ENCODE measurements at places on chromosomes 16 and 17. TPM values are rescaled to one million over a fixed set of nuclear protein-coding genes. Genes with fewer than 3 reads are reported as not detected.

The PLEKHG4 gene
- 24.6 TPM for total RNA-seq

The DUS1L gene
- 131 TPM for total RNA-seq

DNA sequence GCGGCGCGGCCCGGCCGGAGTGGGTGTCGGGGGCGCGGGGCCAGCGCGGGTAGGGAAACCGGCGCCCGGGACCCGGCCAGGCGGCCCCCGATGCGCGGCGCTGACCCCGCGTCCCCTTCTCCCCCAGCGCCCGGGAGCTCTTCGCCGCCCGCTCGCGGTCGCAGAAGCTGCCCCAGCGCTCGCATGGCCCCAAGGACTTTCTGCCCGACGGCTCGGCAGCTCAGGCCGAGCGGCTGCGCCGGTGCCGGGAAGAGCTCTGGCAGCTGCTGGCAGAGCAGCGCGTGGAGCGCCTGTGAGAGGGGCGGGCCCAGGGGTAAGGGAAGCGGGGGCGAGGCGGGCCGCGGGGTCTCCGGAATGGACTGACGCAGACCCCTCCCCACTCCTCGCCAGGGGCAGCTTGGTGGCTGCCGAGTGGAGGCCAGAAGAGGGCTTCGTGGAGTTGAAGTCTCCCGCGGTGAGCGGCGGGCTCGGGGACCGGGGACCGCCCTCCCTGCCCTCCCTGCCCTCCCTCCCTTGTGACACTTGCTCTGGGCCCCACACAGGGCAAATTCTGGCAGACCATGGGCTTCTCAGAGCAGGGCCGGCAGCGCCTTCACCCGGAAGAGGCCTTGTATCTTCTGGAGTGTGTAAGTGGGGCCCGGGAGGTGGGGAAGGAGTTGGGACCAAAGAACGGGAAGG lies 430 bp downstream of the TSEN54 start:
- H3K4me1 ChIP-seq, result peaks cover 17% of the 10 kb centered on the region
- peak overlapping the region; percentile 42 for H3K27ac ChIP-seq
- H3K4me3 ChIP-seq, result peak overlapping the region; percentile 86
- H3K27me3 ChIP-seq, result peaks cover 4% of the 10 kb centered on the region
- peak; percentile 52 for DNase-seq

DNA sequence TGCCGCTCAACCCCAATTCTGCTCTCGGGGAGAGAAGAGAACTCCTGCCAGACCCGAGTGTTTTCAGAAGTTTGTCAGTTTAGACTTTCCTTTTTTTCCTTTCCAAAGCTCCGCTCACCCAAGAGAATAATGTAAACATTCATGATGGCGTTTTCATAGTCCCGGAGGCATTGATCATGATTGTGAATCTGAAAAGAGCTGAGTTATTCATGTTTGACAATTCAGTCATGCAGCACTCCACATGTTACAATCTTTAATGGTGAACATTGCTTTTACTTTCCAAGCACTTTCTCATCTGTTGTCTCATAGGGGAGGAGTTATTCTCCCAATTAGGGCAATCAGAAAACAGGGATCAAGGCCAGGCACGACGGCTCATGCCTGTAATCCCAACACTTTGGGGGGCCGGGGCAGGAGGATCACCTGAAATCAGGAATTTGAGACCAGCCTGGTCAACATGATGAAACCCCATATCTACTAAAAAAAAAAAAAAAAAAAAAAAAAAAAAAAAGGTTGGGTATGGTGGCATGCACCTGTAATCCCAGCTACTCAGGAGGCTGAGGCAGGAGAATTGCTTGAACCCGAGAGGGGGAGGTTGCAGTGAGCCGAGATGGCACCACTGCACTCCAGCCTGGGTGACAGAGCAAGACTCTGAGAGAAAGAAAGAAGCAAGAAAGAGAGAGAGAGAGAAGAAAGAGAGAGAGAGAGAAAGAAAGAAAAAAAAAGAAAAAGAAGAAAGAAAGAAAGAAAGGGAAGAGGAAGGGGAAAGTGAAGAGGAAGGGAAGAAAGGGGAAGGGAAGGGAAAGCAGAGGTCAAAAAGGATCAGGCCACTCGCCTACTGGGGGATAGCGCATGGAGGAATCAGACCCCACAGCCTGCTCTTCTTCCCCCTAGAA lies 70.0 kb upstream of the TNRC6C start:
- peaks cover 36% of the 10 kb centered on the region for H3K4me1 ChIP-seq
- H3K27me3 ChIP-seq, result peaks cover 3% of the 10 kb centered on the region
- no peaks in the 10 kb centered on the region for H3K36me3 ChIP-seq
- DNase-seq, result no peak

DNA sequence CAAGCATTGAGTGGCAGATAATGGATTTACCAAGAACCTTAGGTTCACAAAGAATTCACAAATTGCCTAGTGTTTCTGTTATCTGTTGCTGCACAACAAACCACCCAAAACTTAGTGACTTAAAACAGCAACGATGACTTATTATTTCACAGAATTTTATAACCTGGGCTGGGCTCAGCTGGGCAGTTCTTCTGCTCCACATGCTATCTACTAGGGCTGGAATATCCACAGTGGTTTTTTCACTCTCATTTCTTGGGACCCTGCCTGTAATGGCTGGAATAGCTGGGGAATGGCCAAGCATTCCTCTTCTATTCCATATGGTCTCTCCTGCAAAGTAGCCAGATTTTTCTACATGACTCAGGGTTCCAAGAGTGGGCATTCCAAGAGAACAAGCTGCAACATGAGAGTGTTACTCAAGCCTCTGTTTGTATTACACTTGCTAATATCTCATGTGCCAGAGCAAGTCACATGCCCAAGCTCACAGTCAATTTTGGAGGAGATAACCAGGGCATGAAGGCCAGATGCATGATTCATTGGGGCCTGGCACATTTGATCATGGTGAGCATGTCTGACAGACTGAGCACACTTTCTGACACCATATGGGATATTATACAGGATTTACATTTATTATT lies 4.9 kb upstream of the PSMD7 start:
- DNase-seq, result no peak
- H3K4me1 ChIP-seq, result peaks cover 13% of the 10 kb centered on the region
- no peak overlapping the region for H3K4me3 ChIP-seq
- no peak overlapping the region for H3K27ac ChIP-seq
- peaks cover 14% of the 10 kb centered on the region for H3K36me3 ChIP-seq
- no peaks in the 10 kb centered on the region for H3K27me3 ChIP-seq

- no peaks in the 10 kb centered on the region for H3K4me1 ChIP-seq
- no peaks in the 10 kb centered on the region for H3K36me3 ChIP-seq
- DNase-seq, result no peak
- H3K27ac ChIP-seq, result no peak overlapping the region
- no peak overlapping the region for H3K4me3 ChIP-seq
These were observed 127.2 kb upstream of the RCVRN start for GRCh38 chr17:10032118-10032852.

- DNase-seq, result no peak
- no peak overlapping the region for H3K4me3 ChIP-seq
- no peak overlapping the region for H3K27ac ChIP-seq
- peaks cover 49% of the 10 kb centered on the region for H3K36me3 ChIP-seq
- H3K27me3 ChIP-seq, result no peaks in the 10 kb centered on the region
- peaks cover 14% of the 10 kb centered on the region for H3K4me1 ChIP-seq
These were observed 119.3 kb downstream of the CLEC16A start for GRCh38 chr16:11063448-11064201.
